ENCODE measurements at places on chromosomes 7 and 10.

DNA sequence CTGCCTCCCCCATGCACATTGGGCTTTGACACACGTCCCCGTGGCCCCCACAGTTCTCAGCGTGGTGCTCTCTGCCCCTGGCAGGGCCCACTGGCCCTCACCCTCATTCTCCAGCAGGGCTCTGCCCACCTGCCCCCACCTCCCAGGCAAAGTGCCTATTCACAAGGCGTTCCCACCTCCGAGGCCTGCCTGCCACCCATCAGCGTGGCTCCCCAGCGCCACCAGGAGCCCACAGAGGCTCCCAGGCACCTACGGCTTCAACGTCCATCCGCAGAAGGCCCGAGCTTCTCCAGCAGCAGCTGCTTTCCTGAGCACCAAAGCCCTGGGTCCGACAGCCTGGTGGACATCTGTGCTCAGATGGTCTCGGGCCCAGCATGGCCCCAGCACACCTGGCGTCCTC lies 211.8 kb upstream of the PPP2R2D start:
- DNase-seq: no peak
- no peaks in the 10 kb centered on the region for H3K27me3 ChIP-seq

GRCh38 chr7:100865372-100865911 lies 1.7 kb upstream of the TRIP6 start:
- peaks cover 35% of the 10 kb centered on the region for H3K36me3 ChIP-seq
- peaks cover 10% of the 10 kb centered on the region for H3K4me1 ChIP-seq
- peak; percentile 94 for DNase-seq

- H3K4me3 ChIP-seq: no peak overlapping the region
- no peaks in the 10 kb centered on the region for H3K27me3 ChIP-seq
- no peak overlapping the region for H3K27ac ChIP-seq
- H3K36me3 ChIP-seq: no peaks in the 10 kb centered on the region
These were observed 96.4 kb upstream of the MDFIC start for GRCh38 chr7:114825423-114825951.

- no peak overlapping the region for H3K4me3 ChIP-seq
- H3K36me3 ChIP-seq: no peaks in the 10 kb centered on the region
- H3K4me1 ChIP-seq: peaks cover 2% of the 10 kb centered on the region
- DNase-seq: no peak
- H3K27ac ChIP-seq: no peak overlapping the region
These were observed 111.2 kb downstream of the SEM1 start for GRCh38 chr7:96598421-96598820.

GRCh38 chr10:15455456-15455855 lies 84.4 kb upstream of the FAM171A1 start:
- H3K27ac ChIP-seq: no peak overlapping the region
- no peak for DNase-seq
- no peaks in the 10 kb centered on the region for H3K4me1 ChIP-seq
- no peaks in the 10 kb centered on the region for H3K36me3 ChIP-seq
- H3K4me3 ChIP-seq: no peak overlapping the region
- no peaks in the 10 kb centered on the region for H3K27me3 ChIP-seq

- DNase-seq: no peak
- H3K27ac ChIP-seq: no peak overlapping the region
- H3K27me3 ChIP-seq: no peaks in the 10 kb centered on the region
- peaks cover 4% of the 10 kb centered on the region for H3K4me1 ChIP-seq
These were observed 245.5 kb upstream of the GRB10 start for GRCh38 chr7:51027935-51028830.

DNA sequence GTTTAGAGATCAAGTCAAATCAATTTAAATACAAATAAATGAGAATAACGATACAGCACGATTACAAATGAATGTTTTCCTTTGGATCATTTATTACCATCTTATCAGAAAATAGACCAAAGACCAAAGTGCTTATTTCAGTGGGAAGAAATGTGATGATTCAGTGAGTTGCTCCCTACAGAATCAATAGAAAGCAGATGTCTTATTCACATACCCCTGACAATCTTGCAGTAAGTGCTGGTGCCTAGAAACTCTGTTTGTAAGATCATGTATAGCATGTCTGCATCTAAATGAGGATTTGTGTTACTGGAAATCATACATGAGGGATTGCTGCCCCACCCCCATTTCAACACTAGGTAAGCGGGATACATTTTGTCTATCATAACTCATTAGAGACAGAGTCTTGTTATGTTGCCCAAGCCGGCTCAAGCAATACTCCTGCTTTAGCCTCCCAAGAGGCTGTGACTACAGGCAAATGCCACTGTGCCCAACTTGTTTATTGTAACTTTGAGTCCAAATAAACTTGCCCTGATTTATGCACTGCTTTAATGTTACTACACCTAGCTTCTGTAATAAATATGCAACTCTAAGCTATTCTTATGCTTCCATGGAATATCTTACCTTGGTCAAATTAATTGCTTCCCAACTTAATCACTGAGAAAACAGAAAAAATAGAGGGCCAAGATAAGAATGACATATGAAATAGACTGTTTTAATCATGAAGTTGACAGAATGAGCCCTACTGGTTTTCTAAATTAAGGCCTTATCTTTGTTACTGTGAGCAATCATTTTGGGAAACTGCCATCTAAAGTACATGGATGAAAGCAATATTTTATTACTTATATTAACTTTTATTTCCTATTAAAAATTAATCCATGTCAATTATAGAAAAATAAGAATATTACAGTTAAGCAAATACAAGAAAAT lies 82.5 kb downstream of the AHR start:
- no peaks in the 10 kb centered on the region for H3K27me3 ChIP-seq
- H3K27ac ChIP-seq: no peak overlapping the region
- no peaks in the 10 kb centered on the region for H3K36me3 ChIP-seq
- no peaks in the 10 kb centered on the region for H3K4me1 ChIP-seq
- DNase-seq: no peak
- H3K4me3 ChIP-seq: no peak overlapping the region

- no peak overlapping the region for H3K4me3 ChIP-seq
- no peaks in the 10 kb centered on the region for H3K27me3 ChIP-seq
- no peak for DNase-seq
- H3K27ac ChIP-seq: no peak overlapping the region
- no peaks in the 10 kb centered on the region for H3K36me3 ChIP-seq
These were observed 8.3 kb upstream of the MET start for GRCh38 chr7:116663744-116664143.

- H3K27ac ChIP-seq: peak overlapping the region; percentile 84
- no peaks in the 10 kb centered on the region for H3K27me3 ChIP-seq
- no peak overlapping the region for H3K4me3 ChIP-seq
- peaks cover 17% of the 10 kb centered on the region for H3K4me1 ChIP-seq
- H3K36me3 ChIP-seq: peaks cover 4% of the 10 kb centered on the region
These were observed 411.2 kb downstream of the KCNMA1 start for GRCh38 chr10:77226452-77226851.

- no peak overlapping the region for H3K4me3 ChIP-seq
- no peaks in the 10 kb centered on the region for H3K36me3 ChIP-seq
- H3K27me3 ChIP-seq: no peaks in the 10 kb centered on the region
- no peak for DNase-seq
These were observed 4.0 kb downstream of the ENO4 start for GRCh38 chr10:116853287-116853686.

- no peak overlapping the region for H3K27ac ChIP-seq
- no peak for DNase-seq
These were observed 38.8 kb upstream of the SHH start for GRCh38 chr7:155850766-155851678.

GRCh38 chr10:78744056-78744455 lies 324.7 kb upstream of the ZMIZ1 start:
- no peak for DNase-seq
- no peak overlapping the region for H3K4me3 ChIP-seq
- no peaks in the 10 kb centered on the region for H3K27me3 ChIP-seq
- no peak overlapping the region for H3K27ac ChIP-seq
- no peaks in the 10 kb centered on the region for H3K36me3 ChIP-seq

DNA sequence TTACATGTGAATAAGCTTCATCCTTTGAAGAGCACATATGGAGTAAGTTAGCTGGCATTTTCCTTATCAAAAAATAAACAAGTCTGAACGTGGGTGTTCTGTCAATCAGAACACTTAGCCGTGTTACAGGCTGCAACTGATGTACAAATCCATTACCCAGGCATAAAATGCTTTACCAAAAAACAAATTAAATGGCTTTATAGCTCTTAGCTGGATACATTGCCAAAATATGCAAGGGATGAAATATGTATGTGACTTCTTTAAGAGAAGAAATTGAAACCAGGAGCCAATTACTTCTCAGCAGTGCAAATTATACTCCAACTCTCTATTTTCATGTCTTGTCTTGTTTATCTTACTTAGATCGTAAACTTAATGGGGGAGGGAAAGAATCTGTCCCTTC lies 214.8 kb downstream of the DGKB start:
- H3K27ac ChIP-seq: no peak overlapping the region
- no peaks in the 10 kb centered on the region for H3K36me3 ChIP-seq
- H3K4me1 ChIP-seq: no peaks in the 10 kb centered on the region
- no peaks in the 10 kb centered on the region for H3K27me3 ChIP-seq
- H3K4me3 ChIP-seq: no peak overlapping the region

- H3K4me1 ChIP-seq: no peaks in the 10 kb centered on the region
- H3K36me3 ChIP-seq: no peaks in the 10 kb centered on the region
- DNase-seq: no peak
- no peaks in the 10 kb centered on the region for H3K27me3 ChIP-seq
- H3K27ac ChIP-seq: no peak overlapping the region
These were observed 23.0 kb upstream of the ZNF467 start for GRCh38 chr7:149796287-149796860.

DNA sequence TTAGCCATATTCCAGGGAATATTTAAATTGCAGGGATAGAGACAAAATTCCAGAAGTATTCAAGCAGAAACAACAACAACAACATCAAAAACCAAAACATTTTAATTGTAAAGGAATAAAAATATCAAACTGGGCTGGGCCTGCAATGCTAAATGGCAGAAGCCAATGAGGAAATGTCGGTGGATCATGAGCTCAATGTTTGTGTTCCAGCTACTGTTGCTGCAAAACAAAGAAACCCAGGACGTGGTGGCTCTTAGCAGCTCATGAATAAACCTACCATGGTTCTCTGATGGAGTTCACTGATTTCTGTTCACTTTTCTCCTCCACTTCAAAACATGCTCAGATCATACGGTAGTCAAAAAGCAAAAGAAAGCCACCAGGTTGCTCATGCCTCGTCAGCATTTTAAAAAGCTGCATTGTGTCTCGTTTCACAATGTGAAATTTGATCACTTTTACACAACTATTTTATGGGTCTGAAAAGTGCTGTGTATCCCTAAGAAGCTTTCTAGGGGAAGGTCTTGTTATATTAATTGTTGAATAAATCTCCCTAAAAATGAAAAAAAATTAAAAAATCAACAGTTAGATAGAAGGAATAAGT lies 54.0 kb downstream of the ASNS start:
- no peaks in the 10 kb centered on the region for H3K4me1 ChIP-seq
- DNase-seq: no peak
- no peak overlapping the region for H3K27ac ChIP-seq
- no peaks in the 10 kb centered on the region for H3K36me3 ChIP-seq

DNA sequence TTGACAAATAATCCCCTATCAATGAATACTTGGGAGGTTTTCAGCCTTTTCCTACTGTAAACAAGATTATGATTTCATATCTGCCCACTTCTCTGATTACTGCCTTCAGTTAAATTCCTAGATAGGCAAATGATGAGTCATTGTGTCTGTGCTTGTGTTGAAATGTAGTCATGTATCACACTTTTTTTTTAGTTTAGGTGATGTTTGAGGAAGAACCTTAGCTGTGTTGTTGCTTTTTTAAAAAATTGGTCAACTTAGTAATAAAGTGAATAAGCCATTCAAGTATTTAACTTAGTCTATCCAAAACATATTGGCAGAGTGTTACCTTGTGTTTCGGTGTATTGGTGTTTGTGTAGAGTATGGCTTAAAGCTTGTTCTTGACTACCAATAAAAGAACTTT lies 60.0 kb downstream of the WAC start:
- peaks cover 12% of the 10 kb centered on the region for H3K36me3 ChIP-seq
- DNase-seq: peak; percentile 4
- no peak overlapping the region for H3K4me3 ChIP-seq
- H3K27ac ChIP-seq: no peak overlapping the region

GRCh38 chr10:47243356-47243755 lies 56.6 kb upstream of the GDF10 start:
- no peaks in the 10 kb centered on the region for H3K36me3 ChIP-seq
- peaks cover 3% of the 10 kb centered on the region for H3K4me1 ChIP-seq
- no peaks in the 10 kb centered on the region for H3K27me3 ChIP-seq
- no peak for DNase-seq
- no peak overlapping the region for H3K27ac ChIP-seq

DNA sequence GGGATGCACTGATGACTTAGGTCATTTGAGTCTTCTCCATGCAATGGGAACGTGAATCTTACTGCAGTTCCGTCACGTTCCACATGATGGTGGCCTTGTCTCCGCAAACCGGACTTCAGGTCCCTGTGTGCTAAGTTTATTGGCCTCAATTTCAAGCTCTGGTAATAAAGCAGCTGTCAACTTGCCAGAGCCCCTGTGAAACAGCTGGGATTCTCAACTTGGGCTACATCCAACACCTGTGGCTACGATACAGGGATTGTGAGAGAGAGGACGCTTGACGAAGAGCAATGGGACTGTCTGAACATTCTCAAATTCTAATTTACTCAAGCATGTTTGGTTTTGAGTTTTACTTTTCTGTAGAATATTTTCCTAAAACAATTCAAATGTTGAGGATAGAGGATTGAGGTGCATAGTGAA lies 174.2 kb downstream of the PTN start:
- no peaks in the 10 kb centered on the region for H3K36me3 ChIP-seq
- no peaks in the 10 kb centered on the region for H3K27me3 ChIP-seq
- DNase-seq: peak; percentile 46
- no peak overlapping the region for H3K27ac ChIP-seq
- H3K4me3 ChIP-seq: no peak overlapping the region

GRCh38 chr7:45343746-45344145 lies 186.2 kb downstream of the RAMP3 start:
- H3K27ac ChIP-seq: no peak overlapping the region
- no peak overlapping the region for H3K4me3 ChIP-seq
- H3K27me3 ChIP-seq: no peaks in the 10 kb centered on the region
- H3K4me1 ChIP-seq: peaks cover 10% of the 10 kb centered on the region
- DNase-seq: no peak

GRCh38 chr7:27516421-27516820 lies 146.3 kb downstream of the HIBADH start:
- no peak overlapping the region for H3K4me3 ChIP-seq
- no peak for DNase-seq
- H3K4me1 ChIP-seq: peaks cover 6% of the 10 kb centered on the region

DNA sequence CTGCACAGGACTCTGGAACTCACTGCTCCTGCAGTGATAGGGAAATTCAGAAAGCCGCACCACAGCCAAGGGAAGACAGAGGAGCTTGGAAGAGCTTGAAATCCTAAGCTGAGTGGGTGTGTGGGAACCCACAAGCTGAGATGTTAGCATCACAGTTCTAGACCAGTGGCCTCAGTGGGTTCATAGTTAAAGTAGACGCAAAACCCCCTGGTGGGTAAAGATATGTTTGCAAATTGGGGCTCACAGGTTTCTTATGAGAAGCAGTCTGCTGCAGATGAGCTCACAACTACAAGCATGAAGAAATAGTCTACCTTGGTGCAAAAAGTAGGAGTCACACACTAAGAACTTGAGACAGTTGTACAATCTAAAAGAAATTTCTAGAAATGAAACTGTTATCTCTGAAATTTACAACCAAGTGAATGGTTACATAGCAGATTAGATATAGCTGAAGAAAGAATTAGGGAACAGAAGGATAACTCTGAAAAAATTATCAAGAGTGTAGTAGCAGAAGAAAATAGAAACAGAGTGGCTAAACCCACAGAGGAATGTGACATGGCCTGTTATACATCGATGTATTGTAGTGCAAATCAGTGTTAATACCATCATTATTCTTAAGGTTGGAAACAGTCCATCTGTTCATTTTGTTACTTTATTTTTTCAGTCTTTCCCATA lies 77.2 kb downstream of the DYNC2I1 start:
- H3K36me3 ChIP-seq: peaks cover 12% of the 10 kb centered on the region
- DNase-seq: no peak

Measured in trophoblast cell (in vitro differentiated cells and primary cell).